Right ventricle myocardium inferior (tissue), 1 donor: ENCODE measurements at places on chromosomes 7 and 10. TPM values are rescaled to one million over a fixed set of nuclear protein-coding genes. Genes with fewer than 3 reads are reported as not detected.

PRKAR2B gene
- 23.2 TPM for total RNA-seq

SNX10 gene
- total RNA-seq: 1.9 TPM

NCOA4 gene
- 284 TPM for total RNA-seq

MEOX2 gene
- 9.0 TPM for total RNA-seq

LRRC18 gene
- total RNA-seq: not detected

CAV2 gene
- 239 TPM for total RNA-seq

ATOH7 gene
- not detected for total RNA-seq

MMD2 gene
- not detected for total RNA-seq

PAPOLB gene
- total RNA-seq: 0.08 TPM

GPNMB gene
- total RNA-seq: 234 TPM

CDK13 gene
- 22.6 TPM for total RNA-seq

PTF1A gene
- total RNA-seq: not detected

MSMB gene
- total RNA-seq: not detected

TMEM130 gene
- not detected for total RNA-seq

ABCB1 gene
- 4.5 TPM for total RNA-seq

ITGB8 gene
- total RNA-seq: 2.5 TPM
